ENCODE measurements at places on chromosomes 7 and 10.
A peak's percentile ranks its signal among the peaks of the same experiment; 100 is the strongest.

DNA sequence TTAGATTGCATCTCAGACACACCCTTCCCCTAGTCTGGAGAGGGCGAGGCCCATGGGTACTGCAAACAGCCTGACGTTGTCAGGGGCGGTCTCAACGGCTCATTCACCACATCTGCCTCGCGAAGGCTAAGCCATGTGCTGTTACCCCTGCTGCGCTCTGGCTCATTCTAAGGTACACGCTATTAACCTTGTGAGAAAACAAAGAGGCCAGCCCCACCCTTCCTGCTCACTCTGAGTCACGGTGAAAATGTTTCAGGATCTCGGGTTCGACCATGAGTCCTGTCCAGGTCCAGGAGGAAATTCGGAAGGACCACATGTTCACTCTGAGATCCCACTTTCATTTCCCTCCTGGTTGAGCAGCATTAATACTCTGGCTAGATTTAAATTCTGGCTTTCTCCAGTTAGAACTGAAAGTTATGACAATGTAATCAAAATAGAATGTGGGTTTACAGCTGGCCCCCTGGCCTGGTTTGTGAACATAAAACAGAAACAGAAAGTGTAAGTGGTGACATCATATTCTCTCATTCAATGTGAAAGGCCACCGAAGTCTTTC is 55.2 kb downstream of the EGFR start:
- DNase-seq = no peak

DNA sequence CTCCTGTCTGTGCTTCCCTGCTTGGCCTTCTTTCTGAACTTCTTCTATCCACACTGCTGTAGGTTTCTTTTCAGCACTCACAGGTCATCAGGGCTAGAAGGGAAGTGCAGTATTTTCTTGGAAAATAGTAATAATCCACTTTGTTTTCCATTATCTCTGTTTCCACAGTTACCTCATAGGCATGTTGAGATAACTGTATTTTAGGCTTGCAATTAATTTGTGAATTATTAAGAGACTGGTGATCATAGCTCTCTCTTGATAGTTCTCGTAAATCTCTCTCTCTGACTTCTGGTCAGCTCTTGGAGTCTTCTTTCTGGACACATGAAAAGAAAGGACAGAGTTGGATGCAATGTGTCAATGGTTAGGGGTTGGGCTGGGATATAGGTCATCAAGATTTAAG is 243.6 kb upstream of the IGFBP3 start:
- no peak for DNase-seq

DNA sequence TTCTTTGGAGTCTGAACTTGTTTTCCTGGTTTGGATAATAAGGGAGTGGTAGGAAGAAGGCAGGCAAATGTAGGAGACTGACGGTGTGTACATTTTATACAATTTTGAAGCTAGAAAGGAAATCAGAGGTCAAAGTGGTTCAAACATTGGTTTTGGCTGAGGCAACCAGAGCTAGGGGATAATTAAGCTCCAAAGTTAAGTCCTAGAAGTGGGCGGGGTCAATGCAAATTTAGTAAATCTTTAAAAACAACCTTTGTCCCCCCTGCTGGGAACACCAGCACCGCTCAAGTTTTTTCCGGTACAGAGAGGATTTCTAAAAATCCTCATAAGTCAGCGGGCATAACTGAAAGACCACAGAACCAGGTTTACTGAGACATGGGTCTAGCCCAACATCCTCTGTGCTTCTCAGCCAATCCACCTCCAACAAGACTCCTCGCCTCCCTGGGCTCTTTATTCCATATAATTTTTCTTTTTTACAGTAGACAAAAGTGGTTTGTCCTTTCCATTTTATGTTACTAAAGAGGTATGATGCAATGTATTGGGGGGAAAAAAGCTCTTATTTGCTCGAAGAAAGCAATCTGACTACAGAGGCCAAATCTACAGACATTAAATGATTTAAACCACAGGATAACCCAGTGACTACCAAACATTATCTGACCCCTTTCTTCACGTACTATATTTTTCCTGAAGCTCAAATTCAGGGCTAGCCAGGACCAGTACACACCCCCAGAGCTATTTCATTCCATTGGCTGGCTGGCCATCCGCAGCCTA is 1.6 kb downstream of the GLUD1 start:
- DNase-seq = no peak

- DNase-seq = no peak
Measured at GRCh38 chr10:48659790-48660189, 24.9 kb upstream of the WDFY4 start.

DNA sequence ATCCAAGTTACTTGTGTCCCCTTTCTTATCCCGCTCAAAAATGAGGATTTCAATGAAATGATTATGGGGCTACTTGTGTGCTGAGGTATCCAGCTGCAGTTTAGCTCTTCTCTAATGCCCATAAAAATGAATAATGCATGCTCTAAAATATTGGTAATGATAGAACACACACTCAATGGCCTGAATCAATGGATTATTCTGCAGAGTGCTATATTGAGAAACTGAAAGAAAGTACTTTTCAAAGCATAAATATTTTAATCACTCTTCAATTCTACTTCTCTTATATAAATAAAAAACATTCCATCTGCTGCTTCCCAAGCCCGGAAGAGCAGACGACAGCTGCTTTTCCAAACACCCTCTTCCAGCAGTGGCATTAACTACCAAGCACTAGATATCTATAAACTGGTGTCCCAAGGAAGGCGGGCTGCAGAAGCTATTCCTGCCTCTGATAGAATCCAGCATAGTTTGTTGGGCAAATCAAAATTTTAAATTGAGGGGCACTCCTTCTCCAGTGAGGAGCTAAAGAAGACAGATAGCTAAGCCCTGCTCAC is 284.9 kb upstream of the AOAH start:
- no peak for DNase-seq

- DNase-seq = no peak
Measured at GRCh38 chr10:119555178-119555784, 12.8 kb upstream of the RGS10 start.

DNA sequence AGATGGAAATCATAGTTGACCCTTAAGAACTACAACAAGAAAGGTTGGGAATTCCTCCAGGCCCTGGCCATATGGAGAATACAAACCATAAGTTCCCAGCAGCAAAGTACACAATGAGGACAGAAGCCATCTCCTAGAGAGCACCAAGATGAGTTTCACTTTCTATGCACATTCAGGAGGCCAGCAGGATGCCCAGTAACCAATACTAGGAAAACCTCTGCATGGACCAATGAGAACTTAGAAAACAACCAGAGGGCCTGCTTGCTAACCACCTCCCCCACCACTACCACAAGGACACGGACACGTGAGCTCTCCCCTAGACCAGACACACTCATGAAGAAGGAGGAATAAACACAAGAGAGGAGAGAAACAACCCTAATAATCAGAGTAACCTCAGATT is 56.3 kb downstream of the IFIT5 start:
- no peak for DNase-seq

DNA sequence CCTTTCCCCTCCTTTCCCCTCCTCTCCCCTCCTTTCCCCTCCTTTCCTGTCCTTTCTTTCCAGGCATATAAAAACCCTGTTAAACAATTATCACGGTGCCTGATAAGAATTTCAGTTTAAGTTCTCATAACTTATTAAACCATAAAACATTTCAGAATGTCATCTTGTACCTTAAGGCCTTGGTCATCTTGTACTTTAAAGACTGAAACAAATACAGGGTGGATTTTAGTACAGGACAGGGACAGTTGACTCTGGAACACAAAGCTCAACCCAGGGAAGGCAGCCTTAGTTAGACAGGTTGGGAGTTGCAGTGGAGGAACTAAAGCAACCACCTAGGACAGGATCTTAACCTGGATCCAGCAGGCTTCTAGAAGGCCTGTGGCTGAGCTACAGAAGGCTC is 1.2 kb downstream of the AGR3 start:
- no peak for DNase-seq

DNA sequence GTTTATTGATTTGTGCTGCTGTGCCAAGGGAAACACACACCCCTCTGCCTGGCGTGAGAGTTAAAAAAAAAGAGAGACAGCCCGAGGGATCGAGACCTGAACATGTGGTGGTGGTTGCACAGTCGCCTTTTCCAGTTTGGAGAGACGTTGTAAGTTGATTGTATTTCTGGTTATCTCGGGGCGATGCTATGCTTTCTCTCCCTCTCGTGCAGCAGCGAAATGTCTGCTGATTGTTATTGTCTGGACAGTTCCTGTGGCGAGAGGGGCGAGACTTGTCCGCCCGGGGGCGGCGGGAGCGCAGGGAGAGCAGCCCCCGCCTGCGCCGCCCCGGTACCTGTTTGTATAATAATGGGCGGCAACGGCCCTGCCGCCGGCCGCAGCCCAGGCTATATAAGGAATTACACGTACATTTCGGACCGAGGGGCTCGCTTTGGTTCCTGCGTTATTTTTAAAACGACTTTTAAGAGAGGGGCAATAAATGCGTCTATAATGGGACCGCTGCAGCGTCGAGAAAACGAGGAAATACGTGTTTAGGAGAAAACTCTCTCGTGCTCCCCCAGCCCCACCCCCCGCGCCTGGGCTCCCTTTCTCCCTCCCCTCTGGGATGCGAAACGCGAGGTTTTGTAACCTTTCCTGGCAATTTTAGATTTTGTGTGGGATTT is 1.7 kb downstream of the ZEB1 start:
- DNase-seq = peak; percentile 22

DNA sequence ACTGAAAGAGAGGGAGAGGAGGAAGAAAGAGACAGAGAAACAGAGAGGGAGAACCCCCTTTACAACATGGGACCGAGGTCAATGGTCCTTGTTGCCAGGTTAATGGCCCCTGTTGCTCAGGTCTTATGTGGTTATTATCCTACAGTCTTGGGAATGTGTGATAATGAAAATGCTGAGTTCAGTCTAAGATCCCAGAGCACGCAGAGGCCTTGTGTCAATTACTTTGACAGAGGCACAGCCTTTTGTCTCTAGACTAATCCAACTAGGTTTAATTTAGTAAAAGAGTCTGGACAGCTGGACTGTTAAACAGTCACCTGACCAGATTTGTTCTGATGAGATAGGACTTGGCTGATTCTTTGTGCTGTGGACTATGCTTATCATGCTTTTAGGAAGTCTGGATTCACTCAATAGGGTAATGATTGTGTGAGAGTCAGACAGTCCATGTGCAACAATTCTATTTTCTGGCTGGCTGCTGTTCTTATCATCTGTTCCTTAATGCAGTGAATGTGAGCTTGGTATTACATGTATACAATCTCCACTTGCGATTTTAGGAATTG is 157.4 kb upstream of the MAGI2 start:
- DNase-seq = no peak

DNA sequence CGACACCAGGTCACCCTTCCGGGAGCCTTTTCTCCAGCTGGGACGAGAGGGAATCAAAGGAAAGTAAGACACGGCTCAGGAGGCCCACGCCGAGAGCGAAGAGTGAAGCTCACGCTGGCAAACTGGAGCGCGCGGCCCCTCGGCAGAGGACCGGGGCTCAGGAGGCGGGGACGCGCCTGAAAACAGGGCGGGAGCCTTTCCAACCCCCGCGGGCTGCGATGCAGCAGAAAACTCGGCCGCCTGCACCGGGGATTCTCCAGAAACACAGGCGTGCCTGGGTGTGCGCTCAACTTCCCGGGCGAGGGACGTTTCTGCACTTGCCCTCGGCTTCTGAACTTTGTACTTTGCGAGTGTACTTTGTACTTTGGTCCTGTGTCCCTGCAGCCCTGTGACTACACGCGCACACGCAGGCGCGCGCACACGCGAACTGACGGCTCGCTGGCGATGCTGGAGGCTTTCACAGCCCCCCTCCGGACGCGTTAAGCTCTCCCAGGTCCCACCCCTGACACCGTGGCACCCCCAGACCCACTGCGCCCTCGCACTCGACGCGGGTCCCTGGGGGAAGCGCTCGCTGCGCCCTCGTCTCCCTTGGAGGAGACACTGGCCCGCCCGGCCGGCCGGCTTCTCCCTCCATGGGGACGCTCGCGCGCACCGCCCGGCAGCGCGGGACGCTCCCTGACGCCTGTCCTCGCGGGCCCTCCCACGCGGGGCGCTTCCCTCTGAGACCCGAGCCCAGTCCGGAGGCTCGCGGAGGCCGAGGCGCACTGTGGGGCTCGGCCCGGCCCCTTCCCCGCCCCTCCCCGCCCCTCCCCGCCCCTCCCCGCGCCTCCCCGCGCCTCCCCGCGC is 588 bp upstream of the PAOX start:
- peak; percentile 30 for DNase-seq

- DNase-seq = no peak
Measured at GRCh38 chr10:47243791-47244190, 56.2 kb upstream of the GDF10 start.

- no peak for DNase-seq
Measured at GRCh38 chr7:32415519-32415918, 74.7 kb downstream of the LSM5 start.

DNA sequence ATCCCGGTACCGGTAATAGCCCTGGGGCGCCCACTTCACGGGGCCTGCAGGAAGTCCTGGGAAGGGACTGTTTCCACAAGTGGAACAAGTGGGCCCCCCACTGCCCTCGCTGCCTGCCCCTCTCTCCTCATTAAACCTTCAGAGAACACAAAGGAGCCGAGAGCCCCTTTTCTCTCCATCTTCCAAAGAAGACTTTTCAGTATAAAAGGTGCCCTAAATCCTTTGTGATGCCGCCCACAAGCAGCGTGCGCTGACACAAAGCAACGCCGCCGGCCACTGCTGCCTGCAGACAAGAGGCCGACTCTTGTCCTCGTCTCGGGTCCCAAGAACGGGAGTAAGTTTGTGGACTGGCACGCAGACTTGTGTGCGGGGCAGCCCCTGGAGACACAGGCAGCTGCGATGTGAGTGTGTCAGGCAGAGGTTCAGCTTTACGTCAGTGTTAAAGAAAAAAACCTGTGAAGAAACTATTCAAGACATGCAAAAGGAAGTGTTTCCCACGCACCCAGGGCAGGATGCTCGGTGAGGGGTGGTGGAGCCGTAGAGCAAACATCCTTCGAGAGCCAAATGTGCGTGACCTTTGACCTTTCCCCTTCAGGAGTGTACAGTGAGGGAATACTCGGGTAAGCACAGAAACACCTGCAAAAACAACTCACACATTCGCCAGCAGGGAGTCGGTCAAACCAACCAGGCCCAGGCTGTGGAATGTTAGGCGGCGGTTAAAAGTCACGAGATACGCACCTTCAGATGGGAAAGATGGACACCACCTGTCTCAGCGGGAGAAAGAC is 118.2 kb downstream of the VIPR2 start:
- no peak for DNase-seq

DNA sequence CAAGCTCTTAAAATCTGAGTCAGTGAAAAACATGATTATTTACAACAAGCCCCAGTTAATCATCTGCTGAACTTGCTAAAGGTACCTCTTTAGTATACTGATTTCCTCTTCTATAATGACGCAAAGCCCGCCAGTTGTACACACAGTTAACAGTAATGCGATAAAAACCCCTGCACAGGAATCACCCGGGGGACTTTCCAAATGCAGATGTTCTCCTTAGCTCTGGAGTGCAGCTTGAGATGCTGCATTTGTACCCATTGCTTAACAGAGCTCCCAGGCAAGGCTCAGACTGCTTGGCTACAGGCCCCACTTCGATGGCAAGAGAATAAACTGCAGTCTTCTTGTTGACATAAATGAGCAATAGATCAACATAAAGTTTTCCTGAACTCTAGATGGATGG is 279.6 kb upstream of the HGF start:
- no peak for DNase-seq

Data from NCI-H446 (cell line).